ENCODE measurements at places on chromosomes 12 and 14.

GRCh38 chr14:52021957-52022600 lies 32.7 kb downstream of the RTRAF start:
- no peak for DNase-seq

- DNase-seq: no peak
Measured at GRCh38 chr12:6057700-6058099, 66.8 kb downstream of the VWF start.

DNA sequence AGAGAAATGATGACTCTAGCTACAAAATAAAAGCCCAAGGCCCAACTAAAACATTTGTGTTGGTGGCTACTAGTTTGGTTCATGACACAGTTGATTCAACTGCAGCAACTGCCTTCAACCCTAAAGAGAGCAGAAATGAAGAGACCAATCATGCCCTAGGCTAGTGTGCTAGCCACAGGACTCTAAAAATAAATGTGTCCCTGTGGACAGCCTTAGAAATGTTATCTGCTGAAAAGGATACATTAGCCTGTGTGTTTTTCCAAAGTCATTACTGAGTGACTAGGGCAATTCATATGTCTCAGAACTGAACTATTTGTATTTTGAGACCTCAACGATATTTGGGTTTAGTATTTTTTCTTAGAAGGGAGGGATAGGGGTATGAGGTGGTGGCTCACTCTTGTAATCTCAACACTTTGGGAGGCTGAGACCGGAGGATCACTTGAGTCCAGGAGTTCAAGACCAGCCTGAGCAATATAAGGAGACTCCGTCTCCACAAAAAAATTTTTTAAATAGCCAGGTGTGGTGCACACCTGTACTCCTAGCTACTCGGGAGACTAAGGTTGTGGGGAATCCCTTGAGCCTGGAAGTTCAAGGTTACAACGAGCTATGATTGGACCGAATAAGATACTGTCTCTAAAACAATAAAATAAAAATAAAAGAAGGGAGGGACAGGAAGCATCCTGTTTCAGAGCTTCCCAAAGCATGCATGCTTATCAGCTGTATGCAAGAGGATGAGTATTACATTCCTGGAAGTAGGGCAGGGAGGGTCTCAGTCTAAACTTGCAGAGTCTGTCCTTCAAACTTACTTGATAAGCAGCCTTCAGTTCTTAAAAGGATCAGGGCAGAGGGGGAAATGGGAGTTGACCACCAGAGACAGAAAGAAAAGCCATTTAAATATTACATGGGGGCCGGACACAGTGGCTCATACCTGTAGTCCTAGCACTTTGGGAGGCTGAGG lies 29.6 kb upstream of the NAP1L1 start:
- DNase-seq: no peak

GRCh38 chr12:15163030-15163976 lies 57.9 kb downstream of the RERG start:
- DNase-seq: no peak

DNA sequence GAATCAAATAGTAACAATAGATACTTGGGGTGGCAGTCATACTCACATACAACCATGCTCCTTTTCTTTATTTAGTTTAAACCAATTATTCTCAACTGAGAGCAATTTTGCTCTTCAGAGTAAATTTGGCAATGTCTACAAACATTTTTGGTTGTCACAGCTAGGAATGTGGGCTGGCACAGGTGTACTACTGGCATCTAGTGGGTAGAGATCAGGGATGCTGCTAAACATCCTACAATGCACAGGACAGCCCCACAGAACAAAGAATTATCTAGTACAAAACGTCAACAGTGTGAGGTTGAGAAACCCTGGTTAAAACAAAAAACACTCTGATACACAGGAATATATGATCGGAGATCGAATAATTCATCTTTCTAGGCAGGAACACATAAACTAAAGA lies 186.5 kb downstream of the NELL2 start:
- no peak for DNase-seq

- DNase-seq: peak; percentile 12
Measured at GRCh38 chr12:75892731-75893408, 138.7 kb downstream of the PHLDA1 start.
